Activated CD8-positive, alpha-beta T cell treated with anti-CD3 and anti-CD28 coated beads for 36 hours (primary cell): ENCODE measurements at places on chromosomes 4 and X. TPM values are rescaled to one million over a fixed set of nuclear protein-coding genes. Genes with fewer than 3 reads are reported as not detected.
A peak's percentile ranks its signal among the peaks of the same experiment; 100 is the strongest.

The RASGEF1B gene
- total RNA-seq, result 6.2 TPM

The SSX2B gene
- total RNA-seq, result not detected

The CENPVL2 gene
- total RNA-seq, result not detected

The LRCH2 gene
- total RNA-seq, result not detected

The EVC2 gene
- total RNA-seq, result 1.3 TPM

DNA sequence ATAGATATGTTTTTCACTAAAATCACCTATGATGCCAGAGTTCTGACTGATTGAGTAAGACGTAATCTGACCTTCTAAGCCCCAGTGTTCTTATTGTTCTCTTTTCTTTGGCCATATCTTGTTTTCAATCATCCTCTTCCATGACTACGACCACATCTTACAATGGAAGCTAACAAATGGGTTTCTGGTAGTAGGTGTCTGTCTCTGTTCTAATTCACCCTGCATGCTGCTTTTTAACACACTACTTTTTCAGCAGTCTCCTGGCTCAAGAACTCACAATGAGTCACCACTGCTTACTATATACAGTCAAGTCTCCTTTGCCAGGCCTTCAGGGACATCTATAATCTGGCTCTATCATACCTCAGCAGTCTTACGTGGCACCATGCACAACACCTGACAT lies 146.1 kb downstream of the NEXMIF start:
- no peaks in the 10 kb centered on the region for H3K27me3 ChIP-seq
- no peaks in the 10 kb centered on the region for H3K4me1 ChIP-seq
- H3K4me3 ChIP-seq, result no peak overlapping the region
- no peaks in the 10 kb centered on the region for H3K36me3 ChIP-seq
- DNase-seq, result no peak
- H3K27ac ChIP-seq, result no peak overlapping the region

The DCX gene
- not detected for total RNA-seq

The TXK gene
- total RNA-seq, result 23.5 TPM

DNA sequence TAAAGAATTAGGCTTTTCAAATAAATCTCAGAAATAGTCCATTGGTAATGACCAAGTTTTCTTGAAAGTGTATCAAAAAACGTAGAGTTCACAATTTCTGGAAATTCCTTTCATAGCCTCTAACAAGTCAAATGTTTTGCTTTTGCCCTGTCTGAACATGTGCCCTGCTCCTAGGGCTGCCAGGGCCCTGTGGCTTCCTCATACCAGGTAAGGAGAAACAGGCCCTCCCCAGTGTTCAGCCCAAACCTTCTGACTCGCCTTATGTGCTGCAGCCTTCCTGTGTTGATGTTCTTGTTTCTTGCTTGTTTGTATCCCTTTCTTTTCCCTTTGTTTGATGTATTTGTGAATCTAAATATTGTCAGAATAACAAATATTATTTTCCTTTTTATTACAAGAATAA lies 146.1 kb upstream of the PACRGL start:
- no peaks in the 10 kb centered on the region for H3K27me3 ChIP-seq
- H3K36me3 ChIP-seq, result no peaks in the 10 kb centered on the region
- H3K4me3 ChIP-seq, result no peak overlapping the region
- DNase-seq, result no peak
- H3K4me1 ChIP-seq, result no peaks in the 10 kb centered on the region
- no peak overlapping the region for H3K27ac ChIP-seq

DNA sequence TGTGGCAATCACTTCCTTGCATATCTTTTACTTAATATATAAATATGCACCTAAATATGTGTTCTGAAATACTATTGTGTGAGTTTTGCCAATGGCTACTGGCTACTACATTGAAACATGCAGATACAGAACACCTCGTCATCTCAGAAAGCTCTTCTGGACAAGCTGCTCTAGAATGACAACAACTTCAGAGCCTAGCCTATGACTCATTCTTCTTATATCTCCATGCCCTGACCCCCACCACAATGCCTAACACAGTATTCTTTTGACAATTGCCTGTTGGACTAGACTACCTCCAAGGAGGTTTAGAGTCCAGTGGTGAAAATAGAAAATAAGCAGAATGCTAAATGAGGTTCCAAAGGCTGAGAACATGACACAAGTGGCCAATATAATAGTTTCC lies 17.6 kb upstream of the DMP1 start:
- no peaks in the 10 kb centered on the region for H3K4me1 ChIP-seq
- no peak for DNase-seq
- no peak overlapping the region for H3K4me3 ChIP-seq
- H3K36me3 ChIP-seq, result no peaks in the 10 kb centered on the region
- no peaks in the 10 kb centered on the region for H3K27me3 ChIP-seq
- H3K27ac ChIP-seq, result no peak overlapping the region

DNA sequence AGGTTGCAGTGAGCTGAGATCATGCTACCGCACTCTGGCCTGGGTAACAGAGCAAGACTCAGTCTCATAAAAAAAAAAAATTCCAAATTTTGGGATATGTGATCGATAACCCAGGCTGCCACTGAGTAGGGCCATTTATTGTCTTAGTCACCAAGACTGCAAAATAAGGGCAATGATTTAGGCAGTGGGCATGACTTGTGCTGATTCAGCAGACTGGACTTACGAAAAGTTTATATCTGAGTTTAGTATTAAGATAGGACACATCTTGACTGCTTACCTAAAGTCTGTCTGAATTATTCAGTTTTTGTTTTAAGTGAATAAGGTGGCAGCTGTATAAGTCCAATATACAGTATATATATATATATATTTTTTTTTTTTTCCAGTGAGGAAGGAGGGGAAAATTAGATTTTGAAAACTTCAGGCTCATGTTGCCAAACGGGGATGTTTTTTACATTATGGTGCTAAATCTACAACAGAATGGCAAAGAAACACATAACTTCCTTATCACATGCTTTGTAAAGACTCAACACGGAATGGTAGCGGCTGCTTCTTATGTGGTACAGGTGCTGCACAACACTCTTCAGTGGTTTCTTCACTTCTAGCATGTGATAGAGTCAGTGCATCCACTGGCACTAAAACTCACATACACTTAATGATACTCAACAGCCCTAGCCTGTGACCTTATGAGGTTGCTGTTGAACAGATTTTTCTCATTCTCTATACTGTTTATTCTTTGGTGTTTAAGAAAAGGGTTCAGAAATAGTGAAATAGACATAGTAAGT lies 6.5 kb downstream of the TEX13D start:
- DNase-seq, result peak; percentile 52
- H3K4me3 ChIP-seq, result no peak overlapping the region
- H3K27me3 ChIP-seq, result no peaks in the 10 kb centered on the region
- peak overlapping the region; percentile 58 for H3K27ac ChIP-seq

DNA sequence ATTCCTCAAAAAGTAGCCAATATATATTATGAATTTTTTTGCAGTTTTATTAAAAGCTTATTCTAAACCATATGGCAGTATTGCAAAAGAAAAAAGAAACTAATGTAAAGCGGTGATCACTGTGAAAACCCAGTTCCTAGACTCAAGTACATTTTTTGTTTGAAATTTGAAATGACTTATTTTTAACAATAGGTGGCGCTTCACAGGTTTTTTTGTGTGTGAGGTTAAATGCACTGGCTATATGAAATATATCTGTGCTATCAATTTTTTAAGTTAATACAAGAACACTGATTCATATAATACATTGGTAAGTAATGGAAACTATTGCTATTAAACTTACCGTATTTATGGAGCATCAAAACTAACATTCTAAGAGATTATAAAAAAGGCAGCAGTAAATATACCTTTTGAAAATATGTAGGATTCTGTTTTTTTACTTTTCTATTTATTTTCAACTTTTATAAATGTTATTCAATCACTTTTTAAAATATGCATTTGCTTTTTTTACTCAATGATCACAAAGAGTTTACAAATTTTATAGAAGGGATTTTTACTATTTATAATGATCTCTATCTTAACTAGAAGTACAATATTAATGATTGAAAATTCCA lies 5.6 kb upstream of the SPRY1 start:
- peaks cover 11% of the 10 kb centered on the region for H3K4me1 ChIP-seq
- no peak for DNase-seq
- no peak overlapping the region for H3K4me3 ChIP-seq
- no peak overlapping the region for H3K27ac ChIP-seq

The PIR gene
- total RNA-seq, result 1.2 TPM

GRCh38 chr4:100261346-100261745 lies 71.1 kb upstream of the DDIT4L start:
- no peak for DNase-seq
- H3K36me3 ChIP-seq, result no peaks in the 10 kb centered on the region
- H3K27me3 ChIP-seq, result peaks cover 3% of the 10 kb centered on the region
- no peaks in the 10 kb centered on the region for H3K4me1 ChIP-seq

DNA sequence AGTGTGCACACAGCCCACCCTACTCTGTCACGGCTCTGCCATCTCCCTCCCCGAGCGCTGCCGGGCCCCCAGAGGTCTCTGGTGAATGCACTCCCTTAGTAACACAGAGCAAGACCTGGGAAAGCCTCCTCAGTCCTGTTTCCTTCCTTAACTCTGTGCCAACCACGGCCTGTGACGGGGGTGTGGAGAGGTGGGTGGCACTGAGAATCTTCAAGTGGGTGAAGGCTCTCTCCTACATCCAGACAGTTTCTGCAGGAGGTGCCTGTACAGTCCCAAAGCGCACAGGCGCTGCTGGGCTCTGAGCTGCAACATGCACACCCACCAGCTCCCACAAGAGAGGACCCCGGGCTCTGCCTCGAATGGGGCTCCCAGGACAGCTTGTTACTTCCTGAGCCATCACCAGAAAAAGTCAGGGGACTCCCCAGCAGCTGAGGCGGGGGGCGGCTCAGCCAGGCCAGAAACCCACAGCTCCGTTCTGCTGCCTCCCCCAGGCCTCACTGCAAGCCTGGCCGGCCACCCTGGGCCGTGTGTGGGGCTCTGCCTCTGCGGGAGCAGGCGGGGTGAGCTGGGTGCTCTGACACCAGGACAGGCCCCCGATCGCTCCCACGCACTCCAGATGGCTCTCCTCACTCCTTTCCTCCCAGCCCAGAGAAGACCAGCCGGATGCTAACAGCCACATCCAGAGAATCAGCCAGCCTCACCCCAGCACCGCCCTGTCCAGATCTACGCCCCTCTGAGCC lies 29.7 kb downstream of the FAM53A start:
- peaks cover 2% of the 10 kb centered on the region for H3K36me3 ChIP-seq
- H3K27me3 ChIP-seq, result no peaks in the 10 kb centered on the region
- H3K27ac ChIP-seq, result no peak overlapping the region
- no peak for DNase-seq
- no peak overlapping the region for H3K4me3 ChIP-seq

DNA sequence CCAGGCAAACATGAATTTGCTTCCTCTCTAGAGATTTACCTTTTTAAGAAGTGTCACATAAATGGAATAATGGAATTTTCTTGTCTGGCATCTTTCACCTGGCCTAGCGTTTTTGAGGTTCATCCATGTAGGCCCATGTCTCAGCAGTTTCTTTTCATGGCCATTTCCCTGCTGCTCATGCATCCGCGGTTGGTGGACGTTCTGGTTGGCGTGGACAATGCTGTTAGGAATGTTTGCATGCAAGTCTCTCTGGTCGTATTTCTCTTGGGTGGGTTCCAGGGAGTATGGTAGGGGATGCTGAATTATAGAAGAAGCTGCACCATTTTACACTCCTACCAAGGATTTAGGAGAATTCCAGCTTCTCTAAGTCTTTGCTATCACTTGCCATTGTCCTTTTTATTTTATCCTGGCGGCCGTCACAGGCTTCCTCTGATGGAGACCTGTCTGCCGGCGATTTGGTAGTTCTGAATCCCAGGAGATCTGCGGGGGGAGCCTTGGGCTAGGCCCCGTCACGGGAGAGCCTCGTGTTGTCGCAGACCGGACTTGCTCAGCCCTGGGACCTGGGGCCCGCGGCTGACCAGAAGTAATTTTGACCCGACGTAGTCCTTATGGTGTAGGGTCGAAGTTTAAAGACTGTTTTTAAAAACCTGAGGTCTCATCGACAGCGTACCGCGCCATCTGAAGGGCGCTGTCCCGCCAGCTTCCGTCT lies 56.9 kb upstream of the TADA2B start:
- peaks cover 61% of the 10 kb centered on the region for H3K4me1 ChIP-seq
- H3K27me3 ChIP-seq, result no peaks in the 10 kb centered on the region
- no peak for DNase-seq
- peak overlapping the region; percentile 86 for H3K4me3 ChIP-seq
- peak overlapping the region; percentile 92 for H3K27ac ChIP-seq

The EPHA5 gene
- not detected for total RNA-seq

DNA sequence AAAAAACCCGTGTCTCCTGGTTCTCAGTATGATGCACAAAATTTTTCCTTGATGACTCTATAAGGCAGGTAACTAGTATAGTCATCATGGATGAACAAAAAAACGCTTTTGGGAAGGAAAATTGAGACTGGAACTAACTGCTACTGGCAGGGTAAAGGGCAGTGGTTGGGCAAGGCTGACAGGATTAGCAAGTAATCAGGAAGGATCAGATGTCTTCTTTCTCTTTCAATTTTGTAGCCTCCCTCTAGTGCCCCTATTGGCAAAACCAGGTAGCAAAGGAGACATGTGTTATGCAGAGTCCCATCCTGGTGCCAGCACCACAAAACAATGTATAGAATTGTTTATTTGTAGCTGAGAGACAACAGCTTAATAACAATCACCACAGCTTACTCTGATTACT lies 12.8 kb upstream of the SLITRK4 start:
- H3K4me1 ChIP-seq, result no peaks in the 10 kb centered on the region
- no peaks in the 10 kb centered on the region for H3K27me3 ChIP-seq
- H3K27ac ChIP-seq, result no peak overlapping the region
- H3K4me3 ChIP-seq, result no peak overlapping the region
- H3K36me3 ChIP-seq, result no peaks in the 10 kb centered on the region
- no peak for DNase-seq

The RAB33B gene
- 6.1 TPM for total RNA-seq

The JCHAIN gene
- total RNA-seq, result not detected

DNA sequence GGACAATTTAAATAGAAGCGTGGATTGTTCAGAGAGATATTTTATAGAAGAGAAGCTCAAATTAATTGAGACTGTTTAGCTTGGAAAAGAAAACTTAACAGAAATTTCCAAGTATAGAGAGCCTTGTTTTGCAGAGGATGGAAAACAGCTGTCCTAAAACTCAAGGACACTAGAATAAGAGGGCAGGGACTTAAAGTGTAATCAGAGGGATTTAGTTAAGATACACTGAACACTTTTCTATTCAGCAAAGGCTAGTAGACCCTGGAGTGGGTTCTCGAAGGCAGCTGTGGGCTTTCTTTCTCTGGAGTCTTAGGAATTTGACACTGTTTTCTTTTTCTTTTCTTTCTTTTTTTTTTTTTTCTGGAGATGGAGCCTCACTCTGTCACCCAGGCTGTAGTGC lies 92.7 kb upstream of the ARX start:
- H3K27ac ChIP-seq, result no peak overlapping the region
- no peaks in the 10 kb centered on the region for H3K27me3 ChIP-seq

DNA sequence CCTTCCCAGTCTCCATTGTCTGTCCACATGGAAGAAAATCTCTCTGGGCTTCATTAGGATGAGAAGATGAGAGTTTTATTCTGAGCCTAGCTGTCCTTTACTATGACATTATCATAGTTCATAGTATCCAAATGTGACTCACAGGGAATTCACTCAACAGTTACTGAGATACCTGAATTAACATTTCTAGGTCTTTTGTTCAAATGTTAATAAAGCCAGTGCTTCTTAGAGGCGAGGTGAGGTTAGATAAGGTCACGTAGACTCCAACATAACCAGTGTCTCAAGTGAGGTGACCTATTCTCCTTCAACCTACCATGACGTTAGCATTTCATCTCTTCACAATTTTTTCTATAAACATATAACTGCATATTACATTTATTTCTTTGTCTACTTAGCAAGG lies 67.2 kb downstream of the PALLD start:
- no peaks in the 10 kb centered on the region for H3K27me3 ChIP-seq
- H3K36me3 ChIP-seq, result no peaks in the 10 kb centered on the region
- DNase-seq, result no peak
- peaks cover 2% of the 10 kb centered on the region for H3K4me1 ChIP-seq

The FOXR2 gene
- not detected for total RNA-seq
